ENCODE measurements at places on chromosomes 12 and 14.

DNA sequence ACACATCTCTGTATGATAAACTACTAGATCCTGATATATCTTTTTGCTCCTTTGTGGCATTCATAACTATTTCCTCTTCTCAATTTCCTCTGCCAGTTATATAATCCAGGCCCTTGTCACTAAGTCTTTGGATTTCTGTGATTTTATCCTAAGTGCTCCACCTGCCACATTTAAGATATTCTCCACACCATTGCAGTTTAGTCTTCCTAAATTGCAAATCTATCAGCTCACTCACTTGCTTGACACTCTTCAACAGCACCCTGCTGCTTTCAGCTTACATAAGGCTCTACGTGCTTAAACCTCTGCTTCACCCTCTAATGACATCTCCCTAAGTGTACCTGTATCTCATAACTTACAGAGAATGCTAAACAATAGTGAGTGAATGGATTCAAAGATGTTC lies 1032.2 kb upstream of the SEL1L start:
- no peak for DNase-seq

DNA sequence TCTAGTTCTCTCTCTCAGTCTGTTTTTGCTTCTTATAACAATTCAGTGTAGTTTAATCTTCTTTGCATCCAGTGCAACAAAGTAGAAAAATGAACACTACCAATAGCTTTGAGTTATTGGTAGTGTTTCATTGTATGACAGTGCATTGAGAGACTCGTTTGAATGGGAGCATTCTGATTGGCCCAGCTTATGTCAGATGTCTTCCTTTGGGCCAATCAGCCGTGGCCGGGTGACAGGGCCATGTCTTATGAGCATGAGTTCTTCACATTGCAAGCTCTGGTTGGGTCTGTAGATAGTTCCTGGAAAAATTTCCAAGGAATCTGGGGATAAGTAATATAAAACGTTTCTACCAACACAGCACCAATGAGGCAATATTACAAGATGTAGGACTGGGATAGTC lies 36.5 kb downstream of the GYS2 start:
- DNase-seq: no peak

DNA sequence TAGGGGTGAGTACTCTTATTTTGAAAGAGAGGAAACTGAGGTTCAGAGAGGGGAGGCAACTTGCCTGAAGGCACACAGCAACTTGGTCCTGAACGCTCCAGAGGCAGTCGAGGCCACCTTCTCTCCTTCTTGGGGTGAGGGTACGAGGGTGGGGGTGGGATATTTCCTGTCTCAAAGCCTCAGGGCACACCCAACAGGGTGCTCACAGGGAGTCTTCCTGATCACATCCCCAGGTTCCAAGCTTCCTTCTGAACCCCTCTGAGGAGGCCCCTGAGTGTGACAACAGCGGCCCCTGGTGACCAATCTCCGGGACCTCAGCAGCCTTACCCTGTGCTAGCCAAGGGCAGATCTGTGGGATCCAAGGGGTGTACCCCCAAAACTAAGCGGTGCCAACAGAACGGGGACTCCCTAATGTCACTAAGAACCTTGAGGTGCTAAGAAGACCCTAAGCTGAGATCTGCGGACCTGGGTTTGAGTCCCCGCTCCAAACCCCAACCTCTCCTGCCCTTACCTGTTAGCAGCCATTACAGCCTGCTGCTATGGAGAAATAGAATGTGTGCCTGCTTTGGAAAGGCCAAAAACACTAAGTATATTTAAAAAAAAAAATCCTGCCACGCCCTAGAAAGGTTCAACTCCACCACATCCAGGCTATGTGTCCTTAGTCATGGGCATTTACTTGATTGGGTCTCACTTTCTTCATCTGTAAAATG lies 57.9 kb downstream of the TRPV4 start:
- DNase-seq: peak; percentile 43

GRCh38 chr14:44912041-44912869 lies 49.5 kb downstream of the KLHL28 start:
- no peak for DNase-seq

DNA sequence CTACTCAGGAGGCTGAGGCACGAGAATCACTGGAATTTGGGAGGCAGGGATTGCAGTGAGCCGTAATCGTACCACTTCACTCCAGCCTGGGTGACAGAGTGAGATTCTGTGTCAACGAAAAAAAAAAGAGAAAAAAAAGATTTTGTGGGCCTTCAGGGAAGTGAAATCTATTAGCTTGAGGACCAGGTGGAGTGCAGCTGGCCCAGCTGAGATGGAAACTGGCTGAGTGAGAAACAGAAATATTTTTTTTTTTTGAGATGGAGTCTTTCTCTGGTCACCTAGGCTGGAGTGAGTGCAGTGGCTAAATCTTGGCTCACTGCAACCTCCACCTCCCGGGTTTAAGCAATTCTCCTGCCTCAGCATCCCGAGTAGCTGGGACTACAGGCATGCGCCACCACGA lies 2.3 kb upstream of the CLEC4C start:
- DNase-seq: no peak

DNA sequence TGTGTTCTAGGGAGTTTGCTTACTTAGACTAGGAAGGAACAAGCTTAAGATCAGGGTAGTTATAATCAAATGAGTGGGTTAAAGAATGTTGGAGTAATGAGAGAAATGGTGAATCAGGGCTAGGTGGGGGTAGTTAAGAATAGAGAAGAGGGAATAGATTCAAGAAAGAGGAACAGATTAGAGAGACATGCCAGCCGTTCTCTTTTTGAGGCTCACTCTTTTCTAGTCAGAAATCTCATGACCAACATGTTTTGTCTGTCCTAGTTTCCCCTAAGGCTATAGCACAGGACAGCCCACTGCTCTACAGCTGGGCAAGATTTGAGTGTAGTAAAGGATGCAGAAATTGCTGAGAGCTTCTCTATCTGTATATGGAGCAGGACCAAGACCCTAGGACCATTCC lies 258.4 kb downstream of the AKAP6 start:
- no peak for DNase-seq

- no peak for DNase-seq
Measured at GRCh38 chr12:107373238-107373809, 280.0 kb upstream of the CRY1 start.

- no peak for DNase-seq
Measured at GRCh38 chr12:109418848-109419480, 58.1 kb downstream of the KCTD10 start.

DNA sequence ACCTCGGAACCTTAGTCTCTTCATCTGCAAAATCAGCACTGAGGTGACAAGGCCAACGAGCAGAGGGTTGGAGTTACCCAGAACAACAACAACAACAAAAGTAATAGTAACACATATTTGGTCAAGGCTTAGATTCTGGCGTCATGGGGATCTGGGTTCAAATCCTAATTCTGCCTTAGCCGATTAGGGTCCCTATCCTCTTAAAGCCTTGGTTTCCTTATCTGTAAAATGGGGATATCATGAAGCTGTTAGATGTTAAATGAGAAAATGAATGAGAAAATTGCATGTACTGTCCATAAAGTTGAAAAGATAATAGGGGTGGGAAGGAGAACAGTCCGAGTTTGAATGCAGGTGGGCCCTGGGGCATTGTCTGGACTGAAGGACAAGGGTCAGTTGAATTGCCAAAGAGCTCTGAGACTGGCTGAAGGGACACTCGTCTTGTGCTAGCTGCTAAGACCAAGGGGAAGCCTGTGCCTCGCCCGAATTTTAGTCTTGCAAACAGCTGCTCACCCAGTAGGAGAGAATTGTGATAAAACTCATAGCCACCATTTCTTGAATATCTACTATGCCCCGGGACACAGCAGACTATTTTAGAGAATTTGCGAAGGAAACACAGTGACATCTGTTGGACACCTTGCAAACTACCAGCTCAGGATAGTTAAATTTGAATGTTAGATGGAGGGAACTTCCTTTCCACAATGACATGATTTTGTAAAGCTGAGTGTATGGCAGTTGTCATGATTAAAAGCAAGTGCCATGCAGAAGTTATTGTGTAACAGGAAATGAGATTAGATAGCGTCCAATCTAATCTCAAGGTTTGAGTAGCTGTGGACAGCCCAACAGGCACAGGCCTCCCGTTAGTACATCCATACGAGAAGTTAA lies 6.8 kb upstream of the HNF1A start:
- DNase-seq: peak; percentile 24
